Epithelial cell of alveolus of lung (primary cell): ENCODE measurements at places on chromosomes 11 and 22. TPM values are rescaled to one million over a fixed set of nuclear protein-coding genes. Genes with fewer than 3 reads are reported as not detected.

Gene SCO2
- 5.4 and 8.4 TPM in 2 replicates for total RNA-seq

Gene SLC37A2
- 0.32 and 2.6 TPM in 2 replicates for total RNA-seq

Gene ISX
- total RNA-seq: not detected in 2 replicates

Gene JAML
- total RNA-seq: not detected in 2 replicates

Gene MYBPC3
- total RNA-seq: not detected in 2 replicates

Gene MORC2
- total RNA-seq: 14.9 and 15.2 TPM in 2 replicates

Gene E2F8
- 1.6 and 2.7 TPM in 2 replicates for total RNA-seq

Gene RAG2
- total RNA-seq: not detected in 2 replicates

Gene MS4A12
- not detected in 2 replicates for total RNA-seq

Gene OR10D3
- not detected in 2 replicates for total RNA-seq

Gene MUC5AC
- not detected in 2 replicates for total RNA-seq

Gene TMEM191B
- 0.26 and 2.2 TPM in 2 replicates for total RNA-seq
